ENCODE measurements at places on chromosomes 5 and 9. TPM values are rescaled to one million over a fixed set of nuclear protein-coding genes. Genes with fewer than 3 reads are reported as not detected.

CDC25C gene
- total RNA-seq: 6.9 TPM

PDZD2 gene
- total RNA-seq: 0.42 TPM

ZNF782 gene
- 7.4 TPM for total RNA-seq

ATOSB gene
- 29.8 TPM for total RNA-seq

SLCO6A1 gene
- total RNA-seq: not detected

GPX8 gene
- total RNA-seq: 1.0 TPM

ABO gene
- total RNA-seq: 0.08 TPM

WDR31 gene
- 3.2 TPM for total RNA-seq

PCDHB16 gene
- total RNA-seq: 0.09 TPM

DNA sequence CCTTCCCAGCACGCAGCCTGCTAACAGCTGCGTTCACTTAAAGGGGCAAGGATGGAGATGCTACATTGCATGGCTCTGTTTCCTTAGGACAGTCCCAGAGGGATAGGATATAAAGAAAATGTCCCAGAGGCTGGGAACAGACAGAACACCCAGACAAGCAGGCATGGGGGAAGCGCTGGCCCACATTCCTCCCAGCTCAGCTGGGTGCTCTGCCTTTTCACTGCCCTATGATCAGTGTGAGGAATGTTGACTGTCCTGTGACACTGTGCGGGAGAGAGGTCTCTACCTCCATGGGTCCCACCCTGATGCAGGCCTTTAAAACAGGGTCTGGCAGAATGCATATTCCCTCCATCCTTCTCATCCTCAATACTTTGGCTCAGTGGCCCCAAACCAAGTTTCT, 459.4 kb upstream of the DMAC1 start:
- no peak for DNase-seq

GRCh38 chr9:106156465-106156864, 462.1 kb downstream of the TMEM38B start:
- DNase-seq: no peak

GRCh38 chr9:105357937-105358336, 89.9 kb upstream of the FSD1L start:
- no peak for DNase-seq

GRCh38 chr5:153496835-153497234, 6.4 kb downstream of the GRIA1 start:
- no peak for DNase-seq

GRCh38 chr5:157362982-157363381, 97.0 kb upstream of the NIPAL4 start:
- DNase-seq: no peak

DNA sequence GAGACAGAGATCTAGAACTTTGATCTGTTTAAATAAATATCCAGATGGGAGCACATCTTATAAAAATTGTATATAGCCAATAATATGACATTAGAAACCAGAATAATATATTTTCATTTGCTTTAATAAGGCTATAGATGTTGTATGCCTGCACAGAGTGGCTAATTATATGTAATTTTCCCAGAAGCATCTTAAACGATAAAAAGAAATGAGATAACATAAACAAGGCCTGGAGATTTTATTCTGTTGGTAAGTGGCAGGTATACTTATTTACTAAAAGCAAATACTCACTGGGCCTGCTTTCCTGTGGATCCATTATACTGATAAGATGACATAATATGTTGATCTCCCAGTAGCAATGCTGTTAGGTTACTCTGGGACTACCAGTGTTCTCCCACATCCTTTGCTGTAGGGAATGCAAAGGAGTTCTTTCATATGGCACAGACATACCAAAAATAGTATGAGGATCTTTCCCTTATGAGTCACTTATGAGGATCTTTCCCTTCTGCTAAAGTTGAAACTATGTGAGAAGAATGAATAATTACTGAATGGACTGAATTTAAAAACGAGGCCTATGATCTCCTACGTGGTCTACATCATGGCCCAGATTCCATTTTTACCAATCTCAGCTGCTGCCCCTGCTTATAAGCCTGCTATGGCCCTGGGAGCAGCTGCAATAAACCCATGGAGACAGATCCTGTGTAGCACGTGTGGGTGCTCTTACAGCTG, 112.1 kb downstream of the NUDT12 start:
- DNase-seq: no peak

- DNase-seq: no peak
Observed at GRCh38 chr9:126667190-126668055, 53.7 kb downstream of the LMX1B start.

GRCh38 chr5:121399879-121400278, 451.8 kb upstream of the FTMT start:
- DNase-seq: no peak

- no peak for DNase-seq
Observed at GRCh38 chr9:107481035-107481434, 8.5 kb downstream of the KLF4 start.

DNA sequence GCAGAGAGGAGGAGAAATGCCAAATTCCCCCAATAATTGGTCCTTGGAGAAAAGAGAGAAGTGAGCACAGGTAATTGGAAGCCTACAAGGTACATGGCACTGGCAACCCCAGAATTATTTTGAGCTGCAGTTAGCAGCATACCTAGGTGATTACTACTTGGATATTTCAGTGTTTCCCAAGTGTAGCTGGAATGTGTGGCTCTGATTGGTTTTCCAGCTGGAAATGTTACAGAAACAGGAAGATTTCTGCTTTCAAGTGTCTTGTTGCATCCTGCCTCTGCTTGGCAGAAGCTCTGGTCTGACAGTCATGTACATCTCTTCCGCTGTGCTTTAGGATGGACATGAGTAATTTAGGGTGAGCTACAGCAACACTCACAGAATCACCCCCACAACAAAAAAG, 262.1 kb downstream of the ENC1 start:
- DNase-seq: no peak

- no peak for DNase-seq
Observed at GRCh38 chr9:34276772-34277171, 52.3 kb downstream of the KIF24 start.

GRCh38 chr9:106111039-106111730, 416.8 kb downstream of the TMEM38B start:
- no peak for DNase-seq

GRCh38 chr5:22754155-22754554, 99.0 kb downstream of the CDH12 start:
- DNase-seq: no peak

DNA sequence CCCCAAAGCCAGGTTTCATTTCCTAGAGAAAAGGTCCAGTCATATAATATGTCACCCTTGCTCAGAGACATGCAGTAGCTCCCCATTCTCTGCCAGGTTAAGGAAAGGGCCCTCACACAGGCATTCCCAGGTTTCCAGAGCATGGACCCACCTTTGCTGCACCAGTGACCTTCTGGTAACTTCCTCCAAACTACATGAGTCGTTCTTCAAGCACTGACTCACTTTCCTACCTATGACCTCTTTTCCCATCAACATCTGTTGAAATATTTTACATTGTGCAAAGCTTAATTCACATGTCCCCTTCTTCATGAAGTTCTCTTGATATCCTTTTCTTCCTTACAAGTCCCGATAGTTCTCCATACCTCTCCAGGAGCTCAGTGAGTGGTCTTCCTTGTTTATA, 25.9 kb downstream of the SH3TC2 start:
- no peak for DNase-seq

DNA sequence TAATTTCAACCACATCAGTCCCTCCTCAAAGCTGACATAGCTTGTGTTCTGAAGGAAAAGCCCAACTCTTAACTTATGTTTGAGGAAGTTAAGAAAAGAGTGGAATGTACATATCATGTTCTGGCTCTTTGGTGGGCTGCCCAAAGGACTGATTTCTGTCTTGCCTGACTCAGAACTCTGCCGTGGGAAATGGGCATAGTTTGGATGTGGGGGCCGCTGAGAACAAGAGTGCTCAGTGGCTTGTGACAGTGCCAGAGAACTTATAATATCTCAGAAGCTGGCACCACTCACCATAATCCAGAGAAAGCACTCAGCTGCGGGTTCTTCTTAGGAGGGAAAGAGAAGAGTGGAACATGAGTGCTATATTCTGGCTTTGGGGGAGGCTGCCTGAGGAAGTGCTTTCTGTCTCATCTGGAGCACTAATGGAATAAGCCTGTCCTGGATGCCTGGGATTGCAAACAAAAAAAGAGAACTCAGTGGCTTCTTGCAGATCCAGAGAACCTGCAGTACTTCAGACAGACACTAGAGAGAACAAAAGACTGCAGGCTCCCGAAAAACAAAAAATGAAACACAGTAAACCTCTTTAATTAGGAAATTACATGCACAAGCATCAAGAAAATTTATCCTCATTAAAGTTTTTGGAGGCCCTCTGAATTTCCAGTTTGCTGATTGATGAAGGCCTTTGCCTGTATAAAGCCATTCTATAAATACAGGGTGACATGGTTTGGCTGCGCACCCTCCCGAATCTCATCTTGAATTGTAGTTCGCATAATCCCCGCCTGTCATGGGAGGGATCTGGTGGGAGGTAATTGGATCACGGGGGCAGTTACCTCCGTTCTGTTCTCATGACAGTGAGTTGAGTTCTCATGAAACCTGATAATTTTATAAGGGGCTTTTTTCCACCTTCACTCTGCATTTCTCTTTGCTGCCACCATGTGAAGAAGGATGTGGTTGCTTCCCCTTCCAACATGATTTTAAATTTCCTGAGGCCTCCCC, 207.0 kb downstream of the DMAC1 start:
- DNase-seq: no peak

- DNase-seq: no peak
Observed at GRCh38 chr5:17105744-17106418, 111.5 kb upstream of the BASP1 start.

DNA sequence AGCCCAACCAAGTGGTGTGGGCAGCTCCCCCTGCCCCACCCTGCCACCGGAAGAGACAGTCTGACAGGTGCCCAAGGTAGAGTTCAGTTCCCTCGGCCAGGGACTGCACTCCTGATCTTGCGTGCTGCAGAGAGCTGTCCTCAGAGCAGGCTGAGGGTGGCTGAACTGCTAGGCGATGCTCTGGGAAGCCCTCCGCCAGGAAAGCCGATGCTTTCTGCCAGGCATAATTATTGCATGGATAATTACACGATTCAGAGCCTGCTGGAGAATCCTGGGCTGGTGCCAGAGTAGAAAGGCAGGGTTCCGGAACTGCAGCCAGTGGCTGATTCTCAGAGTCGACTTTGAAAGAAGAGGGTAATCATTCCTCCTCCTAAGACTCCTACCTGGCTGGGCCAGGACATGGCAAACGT, 19.3 kb downstream of the KCNIP1 start:
- no peak for DNase-seq

- DNase-seq: no peak
Observed at GRCh38 chr5:150548123-150548522, 40.2 kb downstream of the NDST1 start.

DNA sequence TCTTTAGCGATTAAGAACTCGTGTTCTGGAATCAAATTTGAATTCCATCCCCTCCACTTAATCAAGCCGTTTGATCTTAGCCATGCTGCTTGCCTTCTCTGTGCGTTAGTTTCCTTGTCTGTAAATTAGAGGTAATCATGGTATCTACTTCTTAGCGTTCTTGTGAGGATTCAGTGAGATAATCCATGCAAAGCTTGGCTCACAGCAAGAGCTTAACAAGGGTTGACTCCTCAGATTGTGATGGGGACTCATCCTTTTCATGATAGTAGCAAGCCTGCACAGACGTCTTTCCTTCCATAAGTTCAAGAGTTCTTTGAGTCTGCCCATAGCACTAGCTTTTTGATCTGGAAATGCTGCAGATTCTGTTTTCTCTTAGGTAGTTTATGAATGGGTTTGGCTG, 72.8 kb downstream of the TRIO start:
- no peak for DNase-seq

GRCh38 chr9:10721301-10721700, 108.5 kb upstream of the PTPRD start:
- DNase-seq: no peak

DNA sequence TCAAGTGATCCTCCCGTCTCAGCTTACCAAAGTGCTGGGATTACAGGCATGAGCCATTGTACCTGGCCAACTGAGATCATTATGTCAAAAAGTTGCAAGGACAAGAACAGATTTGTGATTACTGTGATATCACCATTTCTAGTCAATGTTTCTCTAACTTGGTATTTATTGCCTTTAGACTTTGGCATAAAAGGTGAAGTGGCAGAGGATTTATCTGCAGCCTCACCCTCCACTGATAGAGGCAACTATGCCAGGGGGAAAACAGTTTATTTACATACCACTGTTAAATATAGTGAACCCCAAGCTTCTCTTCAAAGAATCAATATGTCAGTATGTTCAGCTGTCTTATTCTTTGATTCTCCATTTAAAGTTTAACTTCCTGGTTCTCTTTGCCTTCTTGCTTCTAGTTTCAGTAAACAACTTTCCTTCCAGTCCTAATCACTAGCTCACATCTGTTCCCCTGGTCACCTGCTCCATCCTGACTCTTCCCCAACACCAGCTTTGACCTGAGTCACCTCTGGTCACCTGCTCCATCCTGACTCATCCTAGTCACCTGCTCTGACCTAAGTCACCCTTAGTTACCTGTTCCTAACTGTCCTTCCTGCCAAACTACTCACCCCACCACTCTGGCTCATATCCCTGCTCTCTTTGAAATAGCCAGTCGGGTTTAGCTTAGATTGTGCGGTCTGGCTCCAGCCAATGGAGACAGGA, 29.9 kb downstream of the SEMA6A start:
- no peak for DNase-seq

GRCh38 chr9:36289836-36290435, 31.7 kb upstream of the GNE start:
- DNase-seq: no peak

GRCh38 chr9:19378164-19378563, 1.9 kb downstream of the RPS6 start:
- no peak for DNase-seq

DNA sequence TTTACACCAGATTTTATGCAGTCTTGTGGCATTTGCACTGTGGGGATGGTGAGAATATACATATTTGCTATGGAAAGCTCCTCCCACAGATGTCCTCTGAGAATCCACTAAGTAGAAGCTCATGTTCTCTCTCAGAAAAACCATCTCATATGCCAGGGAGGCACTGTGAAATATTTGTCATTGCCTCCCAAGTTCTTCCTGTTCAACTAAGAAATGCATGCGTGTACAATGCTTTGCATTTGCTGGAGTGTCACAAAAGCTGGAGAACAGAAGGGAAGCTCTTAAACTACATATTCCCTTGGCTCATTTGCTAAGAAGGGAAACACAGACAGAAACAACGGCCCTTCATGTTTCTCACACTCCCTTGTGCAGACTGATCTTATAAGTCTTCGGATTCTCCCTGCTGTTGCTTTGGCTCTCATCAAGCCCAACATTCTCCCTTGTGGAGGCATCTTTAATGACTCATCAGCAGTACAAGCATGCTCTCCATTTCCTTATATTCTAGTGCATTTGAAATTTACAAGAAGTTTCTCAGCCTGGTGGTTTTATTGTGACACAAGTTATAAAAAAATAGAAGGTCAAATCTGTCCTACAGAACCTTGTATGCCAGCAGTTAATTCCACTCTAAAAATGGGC, 220.6 kb downstream of the TRIM36 start:
- no peak for DNase-seq

- DNase-seq: no peak
Observed at GRCh38 chr5:16064135-16064893, 115.3 kb downstream of the MARCHF11 start.

Measured in liver (tissue), 10 donors.